ENCODE measurements at places on chromosomes 4 and X.

DNA sequence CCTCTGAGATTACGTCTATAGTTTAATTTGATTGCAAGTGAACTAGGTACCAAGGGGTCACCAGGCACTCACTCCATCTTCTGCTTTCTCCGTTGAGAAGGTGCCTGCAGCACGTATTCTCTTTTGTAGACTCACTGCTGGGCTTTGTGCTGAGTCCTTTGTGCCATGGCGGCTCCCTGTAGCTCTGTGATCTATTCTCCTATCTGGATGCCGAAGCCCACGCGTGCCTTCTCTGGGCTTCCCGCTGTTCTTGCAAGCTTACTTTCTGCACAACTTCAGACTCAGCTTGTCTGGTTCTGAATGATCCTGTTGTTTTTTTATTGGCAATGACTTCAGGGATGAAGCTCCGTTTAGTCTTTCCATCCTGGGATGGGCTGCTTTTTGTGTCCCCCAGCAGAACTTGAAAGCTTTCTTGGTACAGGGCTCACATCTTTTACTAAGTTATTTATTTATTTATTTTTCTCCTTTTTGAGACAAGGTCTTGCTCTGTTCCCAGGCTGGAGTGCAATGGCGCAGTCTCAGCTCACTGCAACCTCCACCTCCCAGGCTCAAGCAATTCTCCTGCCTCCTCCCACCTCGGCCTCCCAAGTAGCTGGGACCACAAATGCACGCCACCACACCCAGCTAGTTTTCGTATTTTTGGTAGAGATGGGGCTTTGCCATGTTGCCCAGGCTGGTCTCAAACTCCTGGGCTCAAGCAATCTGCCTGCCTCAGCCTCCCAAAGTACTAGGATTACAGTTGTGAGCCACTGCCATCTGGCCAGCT lies 100.9 kb upstream of the NKX1-1 start:
- DNase-seq, result no peak

DNA sequence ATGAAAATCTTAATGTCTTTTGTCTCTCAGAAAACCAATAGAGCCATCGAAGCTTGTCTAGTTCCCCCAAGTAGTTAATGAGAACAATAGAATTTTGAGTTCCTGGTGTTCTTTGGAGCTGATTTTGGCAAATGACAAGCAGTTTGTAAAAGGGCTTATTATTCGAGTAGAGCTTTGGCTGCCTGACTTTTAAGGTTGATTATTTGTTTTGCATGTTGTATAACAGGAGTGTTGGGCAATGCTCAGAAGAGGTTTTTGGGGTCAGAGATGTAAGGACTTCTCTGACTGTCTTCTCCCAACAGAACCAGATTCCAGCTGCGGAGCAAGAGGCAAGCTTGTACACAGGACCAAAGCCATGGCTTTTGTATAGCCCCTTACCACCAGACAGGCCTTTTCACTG lies 30.0 kb downstream of the ZCCHC12 start:
- no peak for DNase-seq

GRCh38 chr4:170114636-170115035 lies 24.9 kb upstream of the AADAT start:
- no peak for DNase-seq

DNA sequence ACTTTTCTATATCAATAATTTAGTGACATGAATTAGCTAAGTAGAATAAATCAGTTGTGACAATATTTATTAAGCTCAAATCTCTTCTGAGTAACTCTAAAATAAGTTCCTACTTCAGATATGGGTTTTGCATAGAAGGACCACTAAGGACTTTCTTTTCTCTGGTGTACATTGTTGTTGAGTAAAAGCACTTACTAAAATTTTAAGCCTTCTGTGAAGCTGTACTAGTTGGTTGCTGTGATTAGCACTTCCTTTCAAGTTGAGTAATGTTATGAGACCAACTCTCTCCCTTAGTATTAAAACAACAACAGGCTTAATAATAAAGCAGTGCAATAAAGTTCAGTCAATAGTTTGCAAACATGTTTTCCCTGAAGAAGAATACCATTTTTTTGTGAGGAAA lies 667.4 kb upstream of the NDST4 start:
- DNase-seq, result no peak

DNA sequence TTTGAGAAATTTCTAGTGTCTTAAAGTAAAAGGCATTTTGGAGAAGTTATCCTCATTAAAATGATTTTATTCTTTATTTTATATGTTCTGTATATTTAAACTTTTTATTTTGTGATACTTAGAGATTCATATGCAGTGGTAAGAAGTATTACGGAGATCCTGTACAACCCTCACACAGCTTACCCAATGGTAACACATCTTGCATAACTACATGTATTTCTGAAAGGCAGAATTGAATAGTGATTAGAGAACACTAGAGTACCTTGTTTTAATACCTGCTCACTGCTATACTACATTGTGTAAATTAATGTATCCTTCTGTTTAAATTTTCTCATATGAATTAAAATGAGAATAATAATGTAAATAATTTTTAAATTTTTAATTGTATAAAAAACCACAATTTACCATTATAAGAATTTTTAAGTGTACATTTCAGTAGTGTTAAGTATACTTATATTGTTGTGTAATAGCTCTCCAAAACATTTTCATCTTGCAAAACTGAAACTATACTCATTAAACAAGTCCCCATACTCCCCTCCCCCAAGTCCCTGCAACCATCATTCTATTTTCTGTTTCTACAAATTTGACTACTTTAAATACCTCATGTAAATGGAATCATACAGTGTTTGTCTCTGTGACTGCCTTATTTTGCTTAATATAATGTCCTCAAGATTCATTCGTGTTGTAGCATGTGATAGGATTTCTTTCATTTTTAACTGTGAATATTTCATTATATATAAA lies 45.4 kb downstream of the INTS12 start:
- DNase-seq, result no peak

DNA sequence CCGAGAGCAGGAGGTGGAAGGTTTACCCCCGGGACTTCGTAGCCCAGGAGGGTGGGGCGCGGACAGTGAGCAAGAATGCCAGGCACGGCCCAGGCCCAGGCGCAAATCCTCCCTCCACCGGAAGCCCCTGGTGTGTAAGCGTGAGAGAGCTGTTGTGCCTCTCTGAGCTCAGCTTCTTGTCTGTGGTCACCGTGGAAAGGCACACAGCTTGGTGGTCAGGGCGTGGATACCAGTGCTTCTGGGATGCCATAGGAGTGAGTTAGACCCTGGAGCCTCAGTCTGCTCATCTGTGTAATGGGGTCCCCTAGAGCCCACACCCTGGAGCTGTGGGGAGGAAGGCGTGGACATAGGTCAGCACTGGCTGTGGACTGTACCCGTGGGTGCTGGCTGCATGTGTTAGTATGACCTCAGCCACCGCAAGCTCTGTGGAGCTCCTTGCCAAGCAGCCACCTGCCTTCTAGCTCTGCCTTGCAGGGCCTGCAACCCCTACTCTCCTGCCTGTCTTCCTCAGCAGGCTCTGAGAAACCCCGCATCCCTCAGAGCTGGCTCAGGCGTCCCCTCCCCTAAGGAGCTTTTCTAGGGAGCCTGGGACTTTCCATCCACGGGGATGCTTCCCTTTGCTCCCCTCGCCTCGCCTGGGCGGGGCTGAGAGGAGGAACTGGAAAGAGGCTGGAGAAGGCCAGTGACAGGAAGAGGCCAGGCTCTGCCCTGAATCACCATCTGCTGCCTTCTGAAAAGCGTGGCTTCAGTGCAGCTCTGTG lies 28.0 kb upstream of the AFAP1 start:
- no peak for DNase-seq

DNA sequence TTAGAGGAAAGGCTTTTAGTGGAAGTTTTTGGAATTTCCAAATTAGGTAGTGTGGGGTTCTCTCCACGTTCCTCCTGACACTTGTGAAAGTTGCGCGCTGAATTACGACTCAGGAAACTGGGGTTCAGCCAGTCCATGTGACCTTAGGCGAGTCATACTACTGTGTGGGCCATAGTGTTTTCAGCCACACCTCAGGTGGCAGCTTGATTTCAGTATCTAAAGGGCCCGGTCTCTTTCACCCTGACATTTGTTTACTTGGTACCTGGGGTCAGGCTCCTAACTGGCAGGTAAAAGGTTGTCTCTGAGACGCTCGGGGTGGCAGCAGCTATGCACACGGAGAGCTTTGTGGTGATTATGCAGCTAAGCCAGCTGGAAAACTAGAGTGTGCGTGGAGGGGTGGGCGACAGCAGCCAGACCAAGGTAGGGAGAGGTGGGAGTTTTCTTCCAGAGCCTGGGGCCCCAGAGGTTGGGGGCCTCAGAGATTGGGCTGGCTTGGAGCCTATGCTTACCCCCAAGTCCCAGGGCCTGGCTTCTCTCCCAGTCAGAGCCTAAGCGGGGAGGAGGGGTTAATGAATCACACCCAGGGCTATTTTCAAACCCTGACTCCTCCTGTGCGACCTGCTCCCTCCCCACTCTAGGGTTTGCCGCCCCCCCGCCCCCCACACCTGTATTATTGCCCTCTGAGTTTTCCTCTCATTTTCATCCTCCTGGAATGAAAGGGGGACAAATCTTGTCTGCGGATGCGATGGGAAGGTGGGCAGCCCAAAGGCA lies 47.2 kb downstream of the STARD8 start:
- DNase-seq, result no peak

- peak; percentile 76 for DNase-seq
These were observed 14.5 kb upstream of the PRRG3 start for GRCh38 chrX:151680805-151681204.

DNA sequence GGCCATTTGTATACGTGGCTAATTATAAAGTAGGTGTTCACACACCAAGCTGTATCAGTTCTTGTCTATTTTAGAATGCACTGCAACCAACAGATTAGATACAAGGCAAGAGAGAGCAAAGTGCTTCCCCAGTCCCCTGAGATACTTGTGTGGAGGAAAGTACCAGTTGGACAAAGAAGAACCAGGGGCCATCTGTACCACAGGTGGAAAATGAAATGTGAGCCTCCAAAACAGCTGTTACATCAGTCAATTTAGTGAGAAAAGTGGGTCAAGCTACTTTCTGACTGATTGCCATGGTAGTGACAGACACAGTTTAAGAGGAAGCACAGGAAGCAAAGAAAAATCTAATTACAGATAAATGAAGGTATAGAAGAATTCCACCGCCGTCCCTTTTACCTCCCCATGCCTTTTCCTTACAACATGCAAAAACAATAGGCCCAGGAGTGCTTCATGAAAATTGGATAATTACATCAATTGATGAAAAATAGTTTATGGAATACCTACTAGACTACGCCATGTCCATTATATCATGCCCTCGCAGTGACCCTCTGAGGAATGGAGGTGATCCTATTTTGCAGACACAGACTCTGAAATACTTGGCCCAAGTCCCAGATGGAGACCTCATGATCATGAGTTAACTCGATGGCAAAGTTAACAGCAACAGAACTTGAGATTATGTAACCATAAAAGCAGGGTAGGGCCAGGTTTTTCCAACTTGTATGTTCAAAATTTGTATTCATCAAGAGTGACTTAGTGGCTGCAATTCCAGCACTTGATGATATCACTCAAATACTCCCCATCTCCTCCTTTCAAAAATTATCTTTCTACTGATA lies 15.8 kb downstream of the SMPX start:
- no peak for DNase-seq

GRCh38 chr4:101953949-101954348 lies 163.4 kb downstream of the BANK1 start:
- no peak for DNase-seq

GRCh38 chrX:153865685-153866084 lies 20.3 kb downstream of the L1CAM start:
- no peak for DNase-seq

DNA sequence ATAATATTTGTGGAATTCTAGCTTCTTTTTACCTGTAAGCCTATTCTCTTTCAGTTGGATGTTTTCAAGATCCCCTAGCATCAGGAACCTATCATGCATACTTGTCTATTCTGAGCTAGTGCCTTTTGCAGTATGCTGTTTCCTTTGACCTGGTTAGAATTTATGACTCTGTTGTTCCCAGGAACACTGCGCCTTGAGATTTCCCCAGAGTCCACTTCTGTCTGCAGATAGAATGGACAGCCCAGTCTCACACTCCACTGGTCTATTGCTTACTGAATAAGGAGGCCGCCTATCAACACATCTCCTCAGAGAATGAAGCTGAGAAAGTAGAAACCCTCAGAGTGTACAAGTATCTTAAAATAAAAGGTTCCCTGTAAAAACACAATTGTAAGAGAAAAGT lies 465.1 kb upstream of the GALNTL6 start:
- no peak for DNase-seq

DNA sequence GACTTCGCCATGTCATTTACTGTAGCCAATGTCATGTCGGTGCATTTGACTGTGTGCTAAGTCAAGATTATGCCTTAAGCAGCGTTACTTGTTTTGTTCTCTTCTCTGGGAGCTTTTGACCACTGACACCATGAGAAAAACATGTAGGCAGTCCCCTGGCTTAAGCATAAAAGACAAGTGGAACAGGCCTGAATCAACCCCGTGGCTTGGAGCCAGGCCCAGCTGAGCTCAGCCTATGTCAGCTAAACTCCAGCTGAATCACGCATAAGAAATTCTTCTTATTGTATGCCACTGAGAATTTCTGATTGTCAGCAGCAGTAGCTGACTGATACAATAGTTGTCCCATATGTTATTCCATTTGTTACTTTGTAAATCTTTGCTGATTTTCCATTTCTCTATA lies 261.9 kb downstream of the CBLL2 start:
- no peak for DNase-seq

- DNase-seq, result no peak
These were observed 31.5 kb downstream of the SMS start for GRCh38 chrX:21972046-21972445.

DNA sequence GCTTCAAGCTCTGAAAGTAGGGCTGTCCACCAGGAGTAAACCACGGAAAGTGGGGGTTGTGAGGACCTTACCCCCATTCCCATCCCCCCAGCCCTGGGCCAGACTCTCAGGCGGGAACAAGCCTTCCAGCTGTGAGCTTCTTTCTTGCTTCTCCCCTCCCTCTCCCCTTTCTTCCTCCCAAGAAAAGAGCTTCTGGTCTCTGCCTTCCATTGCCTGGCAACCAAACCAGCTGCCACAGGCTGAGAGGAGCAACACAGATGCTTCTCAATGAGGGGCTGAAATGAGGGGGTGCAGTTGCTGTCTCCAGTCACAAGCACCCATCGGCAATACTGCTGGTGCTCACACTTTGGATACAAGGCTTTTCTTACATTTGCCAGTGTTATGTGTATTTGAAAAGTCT lies 72.5 kb downstream of the SLC16A2 start:
- DNase-seq, result no peak

GRCh38 chr4:163622379-163623035 lies 128.0 kb downstream of the TMA16 start:
- no peak for DNase-seq

DNA sequence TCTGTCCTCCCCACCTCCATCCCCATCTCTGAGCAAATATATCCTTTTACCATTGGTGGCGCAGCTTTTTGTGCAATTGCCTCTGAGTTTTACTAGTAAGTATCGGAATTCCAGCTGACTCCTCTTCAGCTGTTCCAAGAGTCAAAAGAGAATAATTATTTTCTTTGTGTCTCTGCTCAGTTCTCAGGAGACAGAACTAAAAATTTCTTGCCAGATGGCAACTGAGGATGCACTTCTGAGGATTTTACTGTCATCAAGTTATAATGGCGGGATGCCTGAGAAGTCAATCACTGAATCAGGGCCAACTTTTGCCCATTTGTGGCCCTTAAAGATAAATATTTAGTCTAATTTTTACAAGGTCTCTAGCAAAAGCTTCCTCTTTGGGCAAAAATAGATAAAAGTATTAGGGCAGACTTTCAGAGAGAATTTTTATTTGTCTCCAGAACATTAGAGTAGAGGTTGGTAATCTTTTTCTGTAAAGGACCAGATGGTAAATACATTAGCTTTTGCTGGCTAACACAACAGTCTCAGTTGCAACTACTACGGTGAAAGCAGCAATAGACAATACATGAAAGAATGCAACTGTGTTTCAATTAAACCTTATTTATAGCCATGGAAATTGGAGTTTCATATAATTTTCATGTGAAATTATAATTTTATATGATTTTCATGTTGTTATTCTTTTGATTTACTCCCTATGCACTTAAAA lies 15.6 kb upstream of the ADGRA3 start:
- DNase-seq, result no peak

Data from activated effector memory CD4-positive, alpha-beta T cell treated with anti-CD3 and anti-CD28 coated beads, Interleukin-2, amount 50 U/mL, for 16 hours (primary cell).